ENCODE measurements at places on chromosomes 4 and X. TPM values are rescaled to one million over a fixed set of nuclear protein-coding genes. Genes with fewer than 3 reads are reported as not detected.

GRCh38 chr4:183714626-183715025 lies 55.5 kb downstream of the TRAPPC11 start:
- H3K36me3 ChIP-seq: peaks cover 10% of the 10 kb centered on the region
- no peaks in the 10 kb centered on the region for H3K27me3 ChIP-seq
- H3K27ac ChIP-seq: no peak overlapping the region
- H3K4me1 ChIP-seq: no peaks in the 10 kb centered on the region
- H3K4me3 ChIP-seq: no peak overlapping the region
- no peak for DNase-seq

DNA sequence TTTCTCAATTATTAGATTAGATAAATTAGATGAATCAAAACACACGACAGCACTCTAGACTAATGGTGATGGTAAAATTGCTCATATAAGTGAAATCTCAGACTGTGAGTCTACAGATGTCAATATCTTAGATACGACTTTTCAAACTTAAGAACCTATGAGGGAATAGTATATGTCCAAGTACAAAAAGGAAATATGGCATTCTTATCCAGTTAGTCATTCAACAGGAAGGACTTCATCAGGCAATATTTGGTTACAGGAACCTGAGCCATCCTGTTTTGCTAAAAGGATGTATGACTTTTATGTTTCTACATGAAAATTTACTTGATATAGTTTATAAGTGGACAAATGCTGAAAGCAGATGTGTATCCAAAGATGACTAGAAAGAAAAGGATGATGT lies 107.0 kb downstream of the CT47B1 start:
- H3K27ac ChIP-seq: no peak overlapping the region
- no peak for DNase-seq

DNA sequence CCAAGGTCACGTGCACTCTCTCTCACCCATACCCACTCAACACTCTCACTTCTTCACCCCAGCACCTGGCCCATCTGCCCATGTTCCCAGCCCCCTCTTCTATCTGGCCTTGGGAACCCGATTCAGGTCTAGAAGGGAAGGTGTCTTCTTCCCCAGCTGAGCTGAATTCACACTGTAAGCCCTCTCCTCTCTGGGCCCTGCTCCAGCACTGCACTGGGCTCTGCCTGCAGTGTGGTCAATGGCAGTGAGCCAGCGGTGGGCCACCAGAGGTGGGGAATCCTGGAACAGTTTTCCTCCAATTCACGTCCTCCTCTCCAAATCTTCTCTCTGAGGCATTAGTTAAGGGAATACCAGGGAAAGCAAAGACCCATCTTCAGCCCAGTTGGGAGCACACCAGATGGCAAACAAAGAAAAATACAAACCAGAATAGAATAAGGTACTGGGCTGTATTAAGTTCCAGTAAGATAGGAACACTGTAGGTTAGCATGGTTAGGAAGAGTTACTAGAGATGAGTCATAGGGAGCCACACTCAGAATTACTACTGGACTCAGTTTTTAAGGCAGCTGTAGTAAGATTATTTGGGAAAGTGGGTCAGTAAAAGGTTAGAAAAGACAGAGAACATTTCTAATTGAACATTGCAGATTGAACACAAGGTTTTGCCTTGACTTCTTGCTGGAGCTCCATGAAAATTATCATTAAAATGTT lies 5.0 kb downstream of the AWAT2 start:
- no peaks in the 10 kb centered on the region for H3K4me1 ChIP-seq
- H3K27ac ChIP-seq: no peak overlapping the region
- H3K4me3 ChIP-seq: no peak overlapping the region
- H3K27me3 ChIP-seq: no peaks in the 10 kb centered on the region
- DNase-seq: no peak

DNA sequence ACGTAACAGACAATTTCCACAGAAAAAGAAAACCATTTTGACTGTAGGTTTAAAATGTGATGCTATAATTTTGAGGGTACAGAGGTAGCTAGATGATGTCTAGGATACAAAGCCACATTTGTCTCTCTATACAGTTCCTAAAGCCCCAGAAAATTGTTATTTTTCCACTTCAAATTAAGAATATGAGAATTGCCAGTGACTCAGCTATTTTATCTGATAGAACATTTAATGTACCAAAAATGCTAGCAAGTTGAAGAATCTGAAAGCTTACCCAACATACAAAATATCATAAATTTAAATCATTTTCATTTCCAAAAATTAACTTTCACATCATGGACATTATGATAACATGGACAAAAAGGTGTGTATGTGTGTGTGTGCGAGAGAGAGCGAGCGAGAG lies 148.0 kb downstream of the CAMK2D start:
- peaks cover 21% of the 10 kb centered on the region for H3K4me1 ChIP-seq
- no peak for DNase-seq
- H3K27ac ChIP-seq: no peak overlapping the region
- no peaks in the 10 kb centered on the region for H3K36me3 ChIP-seq

- H3K4me1 ChIP-seq: no peaks in the 10 kb centered on the region
- no peak overlapping the region for H3K4me3 ChIP-seq
- DNase-seq: no peak
- H3K27me3 ChIP-seq: no peaks in the 10 kb centered on the region
These were observed 13.8 kb upstream of the SMS start for GRCh38 chrX:21926527-21927278.

- no peak for DNase-seq
- no peaks in the 10 kb centered on the region for H3K27me3 ChIP-seq
- H3K36me3 ChIP-seq: no peaks in the 10 kb centered on the region
These were observed 170.4 kb downstream of the SMIM20 start for GRCh38 chr4:26084414-26084813.

DNA sequence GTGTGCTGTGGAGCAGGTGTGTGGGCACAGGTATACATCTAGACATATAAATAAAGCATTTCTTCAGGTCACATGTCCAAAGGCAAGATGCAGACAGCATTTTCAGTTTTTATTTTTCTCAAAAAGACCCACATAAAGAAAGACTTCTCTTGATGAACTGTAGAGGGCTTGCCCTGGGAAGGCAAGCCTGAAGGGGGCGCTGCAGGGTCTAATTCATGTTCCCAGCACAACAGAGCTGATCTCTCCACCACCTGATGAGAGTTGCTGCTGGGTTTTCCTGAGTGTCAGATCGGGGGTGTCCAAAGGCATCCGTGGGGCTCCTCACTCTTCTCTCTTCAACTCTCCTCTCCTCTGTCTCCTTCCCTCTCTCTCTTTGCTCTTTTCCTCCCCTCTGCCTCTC lies 26.6 kb downstream of the ADRA2C start:
- H3K4me3 ChIP-seq: no peak overlapping the region
- H3K27ac ChIP-seq: no peak overlapping the region
- H3K36me3 ChIP-seq: no peaks in the 10 kb centered on the region
- no peaks in the 10 kb centered on the region for H3K27me3 ChIP-seq

DNA sequence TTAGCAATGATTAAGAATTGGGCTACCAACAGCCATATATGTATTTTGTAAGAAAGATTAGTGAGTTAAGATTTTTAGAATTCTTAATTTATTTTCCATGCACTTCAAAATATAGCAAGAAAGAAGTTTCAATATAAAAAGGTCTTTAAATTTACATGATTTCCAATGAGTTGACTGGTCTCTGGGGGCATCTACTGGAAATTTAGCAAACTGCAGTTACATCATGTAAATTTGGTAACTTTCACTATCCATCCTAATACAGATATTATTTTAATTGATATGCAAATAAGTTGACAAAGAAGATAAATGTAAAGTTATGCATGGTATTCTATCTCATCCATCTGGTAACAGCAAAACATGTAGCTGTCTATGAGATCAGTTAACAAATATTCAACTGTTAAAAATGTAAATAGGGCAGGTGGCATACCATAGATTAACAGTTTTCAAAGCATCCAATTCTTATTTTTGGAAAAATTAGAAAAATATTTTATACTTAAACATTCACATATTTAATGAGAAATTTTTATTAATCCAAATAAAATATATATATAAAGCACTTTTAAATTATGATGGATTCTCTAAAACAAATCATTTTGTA lies 29.1 kb downstream of the TTC29 start:
- H3K27me3 ChIP-seq: no peaks in the 10 kb centered on the region
- no peaks in the 10 kb centered on the region for H3K4me1 ChIP-seq
- H3K4me3 ChIP-seq: no peak overlapping the region

DNA sequence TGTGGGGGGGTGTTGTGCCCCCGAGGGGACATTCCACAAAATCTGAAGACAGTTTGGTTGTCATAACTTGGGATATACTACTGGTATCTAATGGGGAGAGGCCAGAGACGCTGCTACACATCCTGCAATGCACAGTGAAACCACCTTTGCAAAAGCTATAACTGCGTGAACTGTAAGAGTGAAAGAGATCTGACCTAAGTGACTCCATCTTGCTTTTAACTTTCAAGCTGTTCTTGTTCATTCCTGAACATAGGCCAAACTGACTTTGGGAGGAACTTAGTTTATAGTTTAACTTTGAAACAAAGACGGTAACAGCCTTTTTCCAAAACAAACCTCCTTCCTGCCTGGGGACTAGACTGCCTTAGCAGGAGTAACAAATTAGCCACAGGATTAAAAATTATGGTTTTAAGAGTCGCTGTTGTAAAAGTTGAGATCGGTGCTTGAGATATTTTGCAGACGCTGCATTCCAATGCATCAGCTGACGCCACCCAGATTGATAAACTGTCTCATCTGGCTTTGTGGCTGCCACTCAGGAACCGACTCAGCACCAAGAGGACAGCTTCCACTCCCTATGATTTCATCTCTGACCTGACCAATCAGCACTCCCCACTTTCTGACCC lies 70.9 kb downstream of the ATXN3L start:
- DNase-seq: no peak
- H3K36me3 ChIP-seq: no peaks in the 10 kb centered on the region
- H3K27me3 ChIP-seq: no peaks in the 10 kb centered on the region
- H3K4me1 ChIP-seq: no peaks in the 10 kb centered on the region

DNA sequence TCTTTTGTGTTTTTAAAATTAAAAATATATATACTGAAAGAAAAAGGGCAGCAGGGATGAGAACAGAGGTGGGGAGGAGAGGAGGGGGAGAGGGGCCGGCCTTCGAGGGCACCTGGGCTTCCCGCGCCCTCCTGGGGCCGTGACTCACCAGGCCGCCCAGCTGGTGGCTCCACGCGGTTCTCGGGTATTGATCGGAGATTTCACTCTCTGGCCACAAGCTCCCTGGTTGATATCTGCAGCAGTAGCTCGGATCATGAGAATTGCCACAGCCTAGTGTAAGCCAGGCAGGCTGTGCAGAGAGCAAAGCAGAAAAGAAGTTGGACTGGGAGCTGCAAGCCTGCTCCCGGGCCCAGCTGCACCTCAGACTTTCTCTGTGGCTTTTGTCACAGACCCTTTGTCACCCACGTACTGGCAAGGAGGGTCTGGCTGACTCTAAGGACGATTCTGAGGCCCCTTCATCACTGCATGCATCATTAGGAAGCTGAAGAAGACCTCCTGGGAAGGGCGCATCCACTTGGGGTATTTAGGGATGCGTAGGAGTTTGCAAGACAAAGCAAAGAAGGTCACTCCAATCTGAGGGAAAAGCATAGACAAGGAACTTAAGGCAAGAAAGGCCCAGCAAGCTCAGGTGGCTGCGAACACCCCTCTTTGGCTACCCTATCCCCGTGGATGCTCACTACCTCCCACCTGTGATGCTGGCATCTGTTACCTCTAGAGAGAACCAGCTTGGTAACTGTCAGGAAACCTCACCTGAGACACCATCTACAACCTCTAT lies 71.7 kb downstream of the CPZ start:
- H3K27ac ChIP-seq: no peak overlapping the region
- no peaks in the 10 kb centered on the region for H3K4me1 ChIP-seq
- no peak overlapping the region for H3K4me3 ChIP-seq
- H3K36me3 ChIP-seq: no peaks in the 10 kb centered on the region
- no peaks in the 10 kb centered on the region for H3K27me3 ChIP-seq

- H3K36me3 ChIP-seq: no peaks in the 10 kb centered on the region
- no peak overlapping the region for H3K27ac ChIP-seq
- peaks cover 80% of the 10 kb centered on the region for H3K27me3 ChIP-seq
- DNase-seq: no peak
These were observed 2.7 kb upstream of the NEUROG2 start for GRCh38 chr4:112518675-112519074.

- no peak for DNase-seq
- H3K4me1 ChIP-seq: no peaks in the 10 kb centered on the region
- H3K4me3 ChIP-seq: no peak overlapping the region
- no peaks in the 10 kb centered on the region for H3K36me3 ChIP-seq
- H3K27me3 ChIP-seq: no peaks in the 10 kb centered on the region
These were observed 28.6 kb downstream of the AMER1 start for GRCh38 chrX:64176876-64177275.

- H3K4me1 ChIP-seq: peaks cover 15% of the 10 kb centered on the region
- H3K36me3 ChIP-seq: no peaks in the 10 kb centered on the region
- H3K27ac ChIP-seq: peak overlapping the region; percentile 79
- H3K27me3 ChIP-seq: no peaks in the 10 kb centered on the region
- H3K4me3 ChIP-seq: peak overlapping the region; percentile 48
These were observed 539 bp upstream of the SPCS3 start for GRCh38 chr4:176319151-176319703.

DNA sequence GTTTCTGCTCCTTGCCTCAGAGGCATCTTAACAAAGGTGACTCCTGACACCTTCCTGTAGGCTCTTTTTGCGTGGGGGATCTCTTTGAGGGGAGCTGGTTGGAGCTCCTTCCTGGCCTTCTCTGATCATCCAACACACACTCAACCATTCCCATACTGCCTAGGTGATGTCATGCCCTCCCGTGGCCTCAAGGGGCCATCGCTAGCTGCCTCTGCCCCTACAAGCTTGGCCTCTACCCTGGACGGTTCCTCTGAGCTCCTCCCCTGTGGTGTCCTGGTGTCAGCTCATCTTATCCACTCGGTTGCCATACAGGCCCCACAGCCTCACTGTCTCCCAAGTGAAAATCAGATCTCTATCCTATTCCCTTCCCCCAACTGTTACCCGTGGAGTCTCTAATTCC lies 13.7 kb upstream of the ZNF185 start:
- no peaks in the 10 kb centered on the region for H3K36me3 ChIP-seq
- H3K27ac ChIP-seq: no peak overlapping the region
- no peaks in the 10 kb centered on the region for H3K27me3 ChIP-seq
- no peak overlapping the region for H3K4me3 ChIP-seq
- H3K4me1 ChIP-seq: no peaks in the 10 kb centered on the region
- no peak for DNase-seq

- peak; percentile 2 for DNase-seq
- no peaks in the 10 kb centered on the region for H3K27me3 ChIP-seq
- H3K36me3 ChIP-seq: no peaks in the 10 kb centered on the region
- H3K4me3 ChIP-seq: no peak overlapping the region
These were observed 46.4 kb upstream of the PARM1 start for GRCh38 chr4:74886484-74886883.

The ATP7A gene
- 15.7 TPM for total RNA-seq

The MTNR1A gene
- total RNA-seq: not detected

The SSX3 gene
- not detected for total RNA-seq

The PRKG2 gene
- total RNA-seq: 0.54 TPM

The HAUS7 gene
- 20.7 TPM for total RNA-seq

The MCF2 gene
- total RNA-seq: 0.63 TPM

The CT45A2 gene
- total RNA-seq: not detected

The PPP1R2C gene
- total RNA-seq: not detected

Measured in thyroid gland (tissue), 4 donors.